Cardiac fibroblast (primary cell): ENCODE measurements at places on chromosomes 3 and 15.

DNA sequence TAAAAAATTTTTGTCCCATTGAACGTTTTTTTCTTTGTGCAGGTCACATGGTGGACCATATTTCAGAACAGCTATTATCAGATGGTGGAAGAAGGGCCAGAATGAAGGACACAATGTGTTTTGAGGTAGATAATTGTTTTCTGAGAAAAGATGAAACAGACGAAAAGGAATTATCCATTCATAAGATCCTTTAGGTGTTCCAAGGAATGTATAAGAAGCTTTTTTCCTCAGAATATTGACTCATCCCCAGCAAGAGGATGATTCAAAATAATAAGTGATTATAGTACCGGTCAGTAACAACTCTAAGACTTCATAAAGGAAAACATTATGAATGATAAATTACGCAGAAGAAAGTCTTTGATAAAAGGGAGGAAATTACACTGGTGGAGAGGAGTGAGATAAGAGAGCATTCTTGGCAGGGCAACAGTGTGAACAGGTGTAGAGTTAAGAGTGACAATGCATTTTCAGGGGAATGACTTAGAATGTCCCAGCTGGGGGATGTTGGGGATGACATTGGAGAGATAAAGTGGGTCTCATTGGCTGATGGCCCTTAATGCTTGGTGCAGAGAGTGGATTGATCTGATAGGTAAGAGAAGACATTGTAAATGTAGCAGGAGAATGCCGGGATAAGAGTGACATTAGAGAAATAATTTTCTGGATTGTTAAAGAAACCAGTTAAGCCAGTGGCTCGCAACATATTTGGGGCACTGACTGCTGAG, 27.0 kb upstream of the AQP9 start:
- no peak for DNase-seq

DNA sequence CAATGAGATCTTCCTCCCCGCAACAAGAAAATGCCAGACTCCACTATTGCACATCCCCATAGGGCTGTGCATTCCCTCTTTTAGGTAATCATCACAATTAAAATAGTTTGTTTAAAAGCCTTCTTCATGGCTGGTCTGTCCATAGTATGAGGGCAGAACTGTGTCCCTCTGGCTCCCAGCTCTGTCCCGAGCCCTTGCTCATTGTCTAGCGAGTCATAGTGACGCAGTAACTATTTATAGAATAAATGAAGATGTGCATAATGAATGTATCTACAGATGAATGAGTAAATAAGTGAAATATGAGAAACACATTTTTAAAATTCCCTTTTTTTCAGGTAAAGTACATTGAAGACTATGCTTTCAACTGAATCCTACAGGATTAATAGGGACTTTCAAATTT, 128.4 kb upstream of the TMC3 start:
- DNase-seq, result no peak

DNA sequence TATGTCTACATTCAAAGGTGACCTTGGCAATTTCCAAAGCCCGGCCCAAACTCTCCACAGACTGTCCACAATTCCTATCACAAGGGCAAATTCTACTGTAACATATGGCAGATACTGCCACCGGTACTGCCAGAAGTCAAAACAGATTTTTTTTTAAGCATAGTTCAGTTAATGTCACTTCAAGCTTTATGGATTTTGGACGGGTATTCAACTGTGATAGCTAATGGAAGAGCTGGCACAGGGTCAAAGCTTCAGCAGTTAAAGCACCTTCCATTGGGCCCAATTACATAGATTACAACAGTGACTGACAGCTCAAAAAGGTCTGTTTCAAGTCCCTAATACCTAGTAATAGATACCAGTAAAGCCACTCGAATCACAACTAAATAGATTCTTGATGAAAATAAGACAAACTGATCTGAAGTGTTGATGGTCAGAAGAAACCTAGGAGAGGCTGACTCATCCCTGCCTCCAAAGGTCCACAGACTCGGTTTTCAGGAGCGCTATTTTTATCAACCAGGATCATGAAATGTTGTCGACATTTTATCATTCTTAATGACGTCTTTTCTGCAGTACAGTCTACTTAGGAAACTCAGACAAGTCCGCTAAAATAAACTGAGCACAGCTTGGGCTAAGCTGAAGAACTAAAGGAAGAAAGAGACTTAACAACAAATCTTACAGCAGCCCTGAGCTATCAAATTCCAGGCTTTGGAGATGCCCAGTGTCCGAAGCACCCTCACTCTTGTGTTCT, 38.7 kb downstream of the ANXA2 start:
- DNase-seq, result peak; percentile 63

DNA sequence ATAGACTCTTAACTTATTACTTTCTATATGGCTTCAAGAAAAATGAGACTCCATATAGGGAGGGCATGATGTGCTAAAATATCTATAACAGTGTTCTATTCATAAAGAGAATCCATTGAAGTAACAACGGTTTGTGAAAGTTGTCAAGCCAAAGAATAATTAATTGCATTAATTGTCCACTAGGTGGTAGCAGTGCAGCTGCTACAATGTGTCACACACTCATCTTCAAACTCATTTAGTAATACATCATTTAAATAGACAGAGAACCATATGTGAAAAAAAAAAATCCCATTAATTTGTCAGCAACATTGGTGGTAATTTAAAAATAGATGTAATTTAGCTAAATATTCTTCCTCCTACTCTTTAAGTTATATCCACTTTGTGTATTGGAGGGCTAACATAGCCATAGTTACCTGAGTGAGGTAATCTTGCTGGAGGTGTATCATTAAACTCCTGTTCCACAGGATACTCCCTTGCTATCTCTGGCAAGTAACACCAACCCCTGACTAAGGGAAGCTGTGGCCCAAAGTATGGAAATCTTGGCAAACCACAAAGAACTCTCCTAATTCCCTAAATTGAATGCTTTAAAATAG, 3.7 kb upstream of the CPA3 start:
- DNase-seq, result peak; percentile 64

DNA sequence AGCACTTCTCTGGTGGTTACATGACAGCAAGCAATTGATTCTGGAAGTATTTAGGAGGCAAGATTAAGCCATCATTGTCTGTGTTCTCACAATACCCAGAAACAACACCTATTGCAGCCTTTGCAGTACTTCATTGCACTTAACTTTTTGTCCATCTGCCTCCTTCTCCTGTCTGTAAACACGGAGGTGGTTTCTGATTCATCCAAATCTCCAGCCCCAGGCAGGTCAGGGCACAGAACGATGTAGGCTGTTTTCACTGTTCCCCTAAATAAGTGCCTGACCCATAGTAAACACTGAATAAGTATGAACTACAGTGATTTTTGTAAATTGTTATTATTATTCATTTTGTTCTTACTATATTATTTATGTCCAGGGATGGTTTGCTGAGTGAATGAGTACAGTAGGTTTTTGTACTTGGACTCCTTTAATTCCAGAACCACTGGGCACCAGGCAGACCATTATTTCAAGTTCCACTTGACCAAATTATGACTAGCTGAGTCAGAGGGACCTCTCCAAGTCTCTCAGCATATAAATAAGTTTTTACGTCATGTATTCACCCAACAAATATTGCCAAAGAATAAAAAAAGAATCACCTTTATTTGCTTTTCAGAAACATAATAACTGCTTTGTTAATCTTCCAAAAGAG, 283.3 kb upstream of the TRIM42 start:
- DNase-seq, result no peak

DNA sequence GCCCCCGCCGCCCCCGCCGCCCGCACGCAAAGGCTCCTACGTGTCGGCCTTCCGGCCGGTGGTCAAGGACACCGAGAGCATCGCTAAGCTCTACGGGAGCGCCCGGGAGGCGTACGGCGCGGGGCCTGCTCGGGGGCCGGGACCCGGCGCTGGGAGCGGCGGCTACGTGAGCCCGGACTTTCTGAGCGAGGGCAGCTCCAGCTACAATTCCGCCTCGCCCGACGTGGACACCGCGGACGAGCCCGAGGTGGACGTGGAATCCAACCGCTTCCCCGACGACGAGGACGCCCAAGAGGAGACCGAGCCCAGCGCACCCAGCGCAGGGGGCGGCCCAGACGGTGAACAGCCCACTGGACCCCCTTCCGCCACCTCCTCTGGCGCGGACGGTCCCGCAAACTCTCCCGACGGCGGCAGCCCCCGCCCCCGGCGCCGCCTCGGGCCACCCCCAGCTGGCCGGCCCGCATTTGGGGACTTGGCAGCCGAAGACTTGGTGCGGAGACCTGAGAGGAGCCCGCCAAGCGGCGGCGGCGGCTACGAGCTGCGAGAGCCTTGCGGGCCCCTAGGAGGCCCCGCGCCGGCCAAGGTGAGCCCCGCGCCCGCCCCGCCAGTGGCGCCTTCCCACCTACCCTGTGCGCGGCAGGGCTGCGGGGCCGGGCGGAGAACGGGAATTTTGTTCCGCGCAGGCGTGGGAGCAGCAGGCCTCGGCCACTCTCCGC, 2.4 kb downstream of the SKOR1 start:
- no peak for DNase-seq

GRCh38 chr15:75104804-75105557, 81.6 kb downstream of the PPCDC start:
- DNase-seq, result peak; percentile 99

GRCh38 chr3:57142411-57142723, 22.8 kb downstream of the IL17RD start:
- DNase-seq, result no peak

DNA sequence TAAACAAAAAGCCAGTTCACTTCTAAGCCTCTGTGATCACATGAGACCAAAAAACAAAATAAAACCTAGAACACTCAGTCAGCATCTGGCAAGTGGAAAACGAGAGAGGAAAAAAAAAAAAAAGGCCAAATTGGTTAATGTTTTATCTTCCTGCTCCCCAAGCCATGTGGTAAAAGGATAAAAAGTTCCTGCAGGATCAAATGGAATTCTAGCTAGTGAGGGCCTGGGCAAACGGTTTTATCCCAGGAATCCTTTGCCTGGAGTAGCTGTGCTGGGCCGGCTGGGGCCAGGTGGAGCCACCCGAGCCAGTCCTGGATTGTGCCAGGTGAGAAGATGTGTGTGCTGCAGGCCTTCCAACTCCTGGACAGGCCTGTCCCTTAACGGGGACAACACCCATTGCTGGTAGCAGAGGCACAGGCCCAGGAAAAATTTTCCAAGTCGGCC, 13.2 kb downstream of the SMAD6 start:
- DNase-seq, result no peak

GRCh38 chr3:64059484-64060175, 36.3 kb upstream of the PSMD6 start:
- no peak for DNase-seq

DNA sequence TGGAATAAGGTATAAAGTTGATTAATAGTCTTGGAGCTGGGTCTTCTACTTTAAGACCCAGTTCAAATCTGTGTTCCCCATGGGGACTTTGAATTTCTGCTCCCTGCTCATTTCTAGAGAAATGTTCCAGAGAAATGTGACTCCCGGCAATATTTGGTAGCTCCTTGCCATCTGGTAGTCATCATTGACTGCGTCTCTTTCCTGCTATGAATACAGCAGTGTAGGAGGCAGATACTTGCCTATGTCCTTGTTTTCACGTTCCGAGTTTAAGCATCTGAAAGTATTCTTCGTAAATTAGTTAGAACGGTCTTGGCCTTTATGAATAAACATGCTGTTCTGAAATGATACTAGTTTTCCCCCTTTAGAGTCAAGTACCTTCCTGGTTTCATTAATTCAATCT, 352.9 kb downstream of the PTPRG start:
- no peak for DNase-seq

DNA sequence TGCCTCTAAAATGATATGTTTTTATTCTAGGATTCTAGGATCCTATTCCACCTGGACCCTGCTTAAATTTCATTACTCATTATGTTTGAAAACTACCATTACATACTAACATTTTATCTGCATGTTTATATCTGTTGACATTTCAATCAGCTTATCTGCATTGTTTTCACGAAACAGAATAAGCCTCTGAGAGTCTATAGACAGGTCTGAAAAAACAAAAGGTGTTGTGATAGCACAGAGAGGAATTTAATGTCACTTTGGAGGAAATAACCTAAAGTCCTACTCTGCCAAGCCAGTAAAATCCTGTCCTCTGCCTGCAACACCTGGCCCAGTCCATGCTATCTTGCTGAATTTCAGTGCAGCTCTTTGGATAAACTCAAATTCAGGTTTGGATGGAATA, 315.2 kb downstream of the ZBTB20 start:
- DNase-seq, result no peak

- DNase-seq, result no peak
These were observed 840.0 kb downstream of the EPHA3 start for GRCh38 chr3:89947337-89947954.

DNA sequence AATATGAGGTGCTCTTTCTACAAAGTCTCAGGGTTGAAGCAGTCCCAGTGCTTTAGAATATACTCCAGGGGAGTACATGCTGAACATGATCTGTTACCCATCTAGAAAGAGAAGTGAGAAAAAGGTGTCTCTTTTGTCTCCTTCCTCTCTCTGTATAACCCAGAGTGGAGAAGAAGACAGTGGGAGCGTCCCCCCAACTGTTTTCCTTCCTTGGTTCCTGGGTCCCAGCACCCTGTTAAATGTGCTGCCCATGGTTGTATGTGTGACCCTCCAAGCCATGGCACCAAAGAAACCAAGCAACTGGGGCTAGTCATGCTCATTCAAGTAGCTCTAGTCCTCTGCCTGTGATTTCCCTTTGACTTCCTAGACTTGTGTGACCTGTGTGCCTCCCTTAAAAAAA, 683.7 kb downstream of the TBL1XR1 start:
- no peak for DNase-seq

GRCh38 chr3:187545366-187545765, 124.8 kb downstream of the SST start:
- DNase-seq, result no peak

- DNase-seq, result no peak
These were observed 314.1 kb upstream of the TRIM42 start for GRCh38 chr3:140363801-140364200.

GRCh38 chr3:79976466-79976865, 208.7 kb upstream of the ROBO1 start:
- no peak for DNase-seq
